ENCODE measurements at places on chromosomes 6 and 20.

DNA sequence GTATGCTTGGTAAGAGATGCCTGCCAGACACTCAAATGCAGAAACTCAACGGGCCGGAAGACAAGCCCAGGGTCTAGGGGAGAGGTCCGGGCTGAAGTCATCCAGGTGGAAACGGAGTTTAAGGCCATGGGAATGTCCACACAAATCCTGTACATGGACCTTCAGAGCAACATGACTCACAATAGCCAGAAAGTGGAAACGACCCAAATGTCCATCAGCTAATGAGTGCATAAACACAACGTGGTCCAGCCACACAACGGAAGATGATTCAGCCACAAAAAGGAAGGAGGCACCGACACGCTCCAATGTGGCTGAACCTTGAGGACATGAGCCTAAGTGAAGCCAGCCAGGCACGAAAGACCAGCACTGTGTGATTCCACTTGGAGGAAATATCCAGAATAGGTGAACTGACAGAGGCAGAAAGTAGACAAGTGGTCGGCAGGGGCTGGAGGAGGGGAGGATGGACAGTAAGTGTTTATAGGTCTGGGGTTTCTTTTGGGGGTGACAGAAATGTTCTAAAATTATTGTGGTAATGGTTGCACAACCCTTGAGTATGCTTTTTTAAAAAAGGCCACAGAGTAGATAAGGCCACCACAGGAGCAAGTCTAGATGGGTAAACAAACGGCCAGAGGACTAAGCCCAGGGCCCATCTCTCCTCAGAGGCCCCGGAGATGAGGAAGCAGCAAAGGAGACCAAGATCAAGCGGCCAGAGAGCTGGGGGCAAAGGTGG is 105.6 kb downstream of the PREX1 start:
- DNase-seq = no peak

DNA sequence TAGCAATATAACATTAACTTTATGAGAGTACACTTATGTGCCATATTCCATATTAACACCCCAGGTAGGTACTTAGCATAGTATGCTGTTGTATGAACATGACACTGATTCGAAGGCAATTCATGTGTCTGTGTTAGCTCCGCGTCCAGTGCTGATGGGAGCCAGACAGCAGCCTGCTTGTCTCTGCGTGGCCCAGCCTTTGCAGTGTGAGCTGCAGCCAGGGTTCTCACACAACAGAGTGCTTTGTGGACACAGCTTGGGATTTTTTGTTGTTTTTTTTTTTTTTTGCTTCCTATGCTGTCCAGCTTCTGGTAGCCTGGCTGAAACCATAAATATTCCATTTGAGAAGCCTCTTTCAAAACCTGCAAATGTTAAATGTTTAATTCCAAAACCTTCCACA is 350.9 kb downstream of the SMOC2 start:
- DNase-seq = no peak

DNA sequence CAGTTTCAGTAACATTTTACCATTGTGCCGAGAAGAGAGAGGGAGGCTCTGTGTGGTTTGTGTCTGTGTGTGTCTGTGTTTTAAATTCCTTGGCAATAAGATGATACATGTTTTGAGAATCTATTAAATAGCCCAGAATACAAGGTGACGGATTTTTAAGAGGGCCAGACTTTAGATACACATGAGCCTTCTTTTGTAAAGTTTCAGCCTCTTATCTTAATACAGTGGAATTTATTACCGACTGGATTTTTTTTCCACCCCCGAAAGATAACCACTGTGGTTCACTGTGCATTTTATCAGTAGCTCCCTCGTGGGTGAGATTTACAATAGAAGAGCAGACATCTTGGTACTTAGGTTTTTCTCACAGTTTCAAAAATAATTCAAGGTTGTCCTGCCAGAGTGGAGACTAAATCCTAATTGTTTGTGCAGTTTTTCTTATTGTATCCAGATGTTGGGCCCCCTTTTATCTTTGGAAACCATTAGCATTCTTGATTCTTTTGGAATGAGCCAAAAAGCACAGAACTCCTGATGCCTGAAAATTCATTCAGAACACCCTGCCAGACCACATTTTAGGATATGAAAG is 49.9 kb downstream of the STK4 start:
- DNase-seq = no peak

- no peak for DNase-seq
Measured at GRCh38 chr6:110882824-110883554, 8.4 kb downstream of the AMD1 start.
